ENCODE measurements at places on chromosomes 6 and 20. TPM values are rescaled to one million over a fixed set of nuclear protein-coding genes. Genes with fewer than 3 reads are reported as not detected.

DNA sequence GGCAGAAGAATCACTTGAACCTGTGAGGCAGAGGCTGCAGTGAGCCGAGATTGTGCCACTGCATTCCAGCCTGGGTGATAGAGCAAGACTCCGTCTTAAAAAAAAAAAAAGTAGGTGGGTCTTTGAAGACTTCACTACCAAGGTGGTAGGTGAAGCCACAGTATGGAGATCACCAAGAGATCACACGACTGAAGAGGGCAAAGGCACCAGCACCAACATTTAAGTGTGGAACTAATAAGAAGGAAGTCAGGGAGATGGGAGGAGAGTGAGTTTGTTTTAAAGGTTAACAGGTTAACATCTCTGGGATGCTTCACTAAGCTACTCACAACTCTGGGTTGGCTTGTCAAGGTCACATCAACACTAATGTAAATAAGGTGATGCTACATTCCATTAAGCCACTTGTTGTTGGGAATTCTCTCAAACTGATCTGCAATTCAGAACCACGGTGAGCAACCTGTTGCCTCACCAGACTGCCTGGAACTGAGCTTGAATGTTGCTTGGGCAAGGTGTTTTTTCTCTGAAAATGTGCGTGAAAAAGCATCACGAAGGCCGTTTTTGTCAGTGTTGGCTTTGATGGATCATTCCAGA is 48.7 kb downstream of the KCTD20 start:
- no peak for DNase-seq
- H3K4me1 ChIP-seq = no peaks in the 10 kb centered on the region
- H3K4me3 ChIP-seq = no peak overlapping the region
- H3K27me3 ChIP-seq = no peaks in the 10 kb centered on the region

GRCh38 chr6:1701668-1702353 is 92.1 kb downstream of the FOXC1 start:
- no peak overlapping the region for H3K4me3 ChIP-seq
- H3K4me1 ChIP-seq = no peaks in the 10 kb centered on the region
- H3K27me3 ChIP-seq = no peaks in the 10 kb centered on the region
- no peaks in the 10 kb centered on the region for H3K36me3 ChIP-seq
- peak overlapping the region; percentile 8 for H3K27ac ChIP-seq

DNA sequence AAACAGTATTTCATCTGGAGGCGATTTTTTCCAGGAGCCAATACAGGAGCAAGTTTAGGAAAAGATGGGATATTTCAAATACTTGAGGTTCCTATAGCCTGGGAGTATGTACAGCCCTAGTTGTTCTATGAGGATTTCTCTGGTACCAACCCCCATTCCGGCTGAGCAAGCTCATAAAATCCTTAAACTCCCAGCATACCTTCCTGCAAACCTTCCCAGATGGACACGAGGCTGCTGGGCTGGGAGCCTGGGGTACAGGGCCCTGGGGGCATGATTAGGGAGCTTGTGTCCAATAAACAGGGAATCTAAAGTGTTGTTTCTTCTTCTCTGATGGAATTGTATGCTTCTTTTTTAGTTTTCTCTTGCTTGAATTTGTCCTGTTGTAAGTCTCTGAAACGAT is 1.5 kb downstream of the PRRC2A start:
- peaks cover 17% of the 10 kb centered on the region for H3K4me1 ChIP-seq
- no peaks in the 10 kb centered on the region for H3K27me3 ChIP-seq
- H3K27ac ChIP-seq = peak overlapping the region; percentile 97
- no peak for DNase-seq
- H3K36me3 ChIP-seq = no peaks in the 10 kb centered on the region

GRCh38 chr6:19806971-19807396 is 30.2 kb upstream of the ID4 start:
- no peaks in the 10 kb centered on the region for H3K27me3 ChIP-seq
- H3K27ac ChIP-seq = no peak overlapping the region
- H3K36me3 ChIP-seq = no peaks in the 10 kb centered on the region
- no peak for DNase-seq

DNA sequence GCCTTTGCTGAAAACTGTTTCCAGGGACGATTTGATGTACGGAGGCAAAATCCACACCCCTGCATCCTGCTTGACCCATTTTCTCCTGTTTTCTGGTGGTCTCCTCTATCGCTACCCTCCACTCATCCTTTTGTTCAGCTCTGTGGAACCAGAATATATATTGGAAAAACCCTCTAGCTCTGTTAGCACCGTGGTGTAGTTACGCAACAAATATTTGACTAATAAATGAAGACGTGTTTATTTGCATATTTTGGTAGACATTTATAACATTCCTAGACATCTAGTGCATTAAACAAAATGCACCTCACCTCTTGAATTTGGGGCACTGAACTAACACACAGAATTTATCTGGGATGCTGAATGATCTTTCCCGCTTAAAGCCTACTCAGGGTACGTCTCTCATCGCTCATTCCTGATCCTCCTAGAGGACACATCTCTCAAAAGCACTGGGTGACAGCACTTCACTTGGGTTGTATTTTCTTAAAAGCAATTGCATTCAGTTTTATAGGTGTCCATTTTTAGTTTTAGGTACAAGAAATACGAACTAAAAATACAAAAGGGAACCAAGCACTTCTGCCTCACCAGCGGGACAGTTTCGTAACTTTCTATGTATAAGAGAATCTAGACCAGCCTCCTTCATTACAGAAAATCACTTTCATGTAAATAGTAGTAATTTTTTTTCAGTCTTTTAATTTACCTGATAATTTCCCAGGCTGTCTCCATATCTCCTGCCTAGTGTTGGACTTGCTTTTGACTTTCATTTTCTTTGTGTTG is 59.2 kb downstream of the SNRNP48 start:
- no peak for DNase-seq
- no peaks in the 10 kb centered on the region for H3K36me3 ChIP-seq
- no peaks in the 10 kb centered on the region for H3K4me1 ChIP-seq
- no peaks in the 10 kb centered on the region for H3K27me3 ChIP-seq

GRCh38 chr6:163185744-163186143 is 228.8 kb upstream of the QKI start:
- H3K4me1 ChIP-seq = no peaks in the 10 kb centered on the region
- no peaks in the 10 kb centered on the region for H3K36me3 ChIP-seq
- no peak overlapping the region for H3K4me3 ChIP-seq
- no peak overlapping the region for H3K27ac ChIP-seq
- H3K27me3 ChIP-seq = no peaks in the 10 kb centered on the region

DNA sequence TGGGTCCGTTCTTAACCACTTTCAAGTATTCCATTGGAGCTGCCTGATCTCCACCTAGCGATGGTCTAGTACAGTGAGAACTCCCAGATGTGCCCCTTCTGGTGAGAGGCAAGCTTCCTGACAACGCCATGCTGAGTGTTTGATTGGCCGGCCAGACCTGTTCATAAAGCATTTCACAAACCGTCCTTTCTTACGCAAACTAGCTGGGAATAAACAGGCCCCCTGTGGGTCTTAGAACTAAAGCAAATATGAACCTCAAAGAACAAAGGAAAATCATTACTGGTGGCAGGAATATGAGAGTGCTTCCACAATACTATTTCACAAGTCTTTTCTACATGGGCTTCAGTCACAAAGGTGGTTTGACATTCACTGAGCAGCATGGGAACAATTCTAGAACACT is 15.6 kb upstream of the GCNT2 start:
- no peak overlapping the region for H3K27ac ChIP-seq
- no peak overlapping the region for H3K4me3 ChIP-seq
- DNase-seq = no peak
- H3K36me3 ChIP-seq = no peaks in the 10 kb centered on the region

DNA sequence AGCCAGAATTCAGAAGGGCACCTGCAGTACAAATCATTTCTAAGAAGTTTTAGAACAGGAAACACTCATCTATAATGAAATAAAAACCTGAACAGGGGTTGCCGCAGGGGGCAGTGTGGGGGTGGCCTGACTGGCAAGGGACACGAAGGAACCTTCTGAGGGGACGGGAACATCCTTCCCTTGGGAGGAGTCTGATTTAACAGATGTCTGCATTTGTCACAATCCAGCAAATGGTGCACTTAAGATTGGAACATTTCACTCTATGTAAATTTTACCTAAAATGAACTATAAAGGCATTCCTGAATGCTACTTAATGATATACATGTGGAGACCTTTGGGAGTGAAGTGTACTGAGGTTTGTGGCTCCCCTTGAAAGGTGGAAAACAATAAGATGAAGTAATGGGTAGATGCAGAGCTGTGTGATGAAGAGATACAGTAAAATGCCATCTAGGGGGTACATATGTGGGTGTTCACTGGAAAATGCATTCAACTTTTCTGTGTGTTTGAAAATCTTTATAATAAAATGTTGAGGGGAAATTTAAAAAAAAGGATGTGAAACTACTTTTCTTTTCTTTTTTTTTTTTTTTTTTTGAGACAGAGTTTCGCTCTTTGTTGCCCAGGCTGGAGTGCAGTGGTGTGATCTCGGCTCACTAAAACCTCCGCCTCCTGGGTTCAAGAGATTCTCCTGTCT is 89.5 kb downstream of the SNX5 start:
- no peaks in the 10 kb centered on the region for H3K36me3 ChIP-seq
- H3K4me3 ChIP-seq = no peak overlapping the region
- no peaks in the 10 kb centered on the region for H3K27me3 ChIP-seq
- no peak overlapping the region for H3K27ac ChIP-seq
- peaks cover 20% of the 10 kb centered on the region for H3K4me1 ChIP-seq

The C20orf144 gene
- total RNA-seq = not detected

The CLPSL1 gene
- total RNA-seq = not detected

The TREML2 gene
- total RNA-seq = 0.32 TPM

The POU5F1 gene
- total RNA-seq = 1.9 TPM

The METTL24 gene
- total RNA-seq = 3.6 TPM

The RIPOR3 gene
- 7.0 TPM for total RNA-seq

The BTNL2 gene
- not detected for total RNA-seq
